Activated naive CD8-positive, alpha-beta T cell treated with anti-CD3 and anti-CD28 coated beads for 36 hours (primary cell): ENCODE measurements at places on chromosomes 6 and 20.

- no peak for DNase-seq
These were observed 252.2 kb downstream of the GMPR start for GRCh38 chr6:16490616-16491015.

- no peak for DNase-seq
These were observed 41.7 kb upstream of the FAM135A start for GRCh38 chr6:70371454-70372105.

- no peak for DNase-seq
These were observed 181.1 kb downstream of the ERMARD start for GRCh38 chr6:169932491-169932890.

DNA sequence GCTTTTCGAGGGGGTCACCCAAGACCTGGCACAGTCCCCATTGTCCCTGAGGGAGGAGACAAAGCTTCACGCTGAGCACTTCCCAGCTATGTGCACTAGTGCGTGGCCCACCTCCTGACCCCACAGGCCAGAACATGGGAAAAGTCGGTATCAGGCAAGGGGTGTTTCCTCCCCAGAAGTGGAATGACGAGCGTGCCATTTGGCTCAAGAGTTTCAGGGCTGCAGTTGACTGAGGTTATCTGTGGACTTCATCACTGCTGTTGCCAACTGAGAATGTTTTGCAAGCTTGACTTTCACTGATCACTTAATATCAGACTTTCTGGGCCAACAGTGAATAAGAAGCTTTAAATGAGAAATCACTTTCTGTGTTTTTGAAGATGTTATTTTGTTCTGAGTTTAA lies 137.0 kb upstream of the AFDN start:
- DNase-seq: no peak

GRCh38 chr20:54079652-54080051 lies 9.3 kb upstream of the BCAS1 start:
- no peak for DNase-seq

DNA sequence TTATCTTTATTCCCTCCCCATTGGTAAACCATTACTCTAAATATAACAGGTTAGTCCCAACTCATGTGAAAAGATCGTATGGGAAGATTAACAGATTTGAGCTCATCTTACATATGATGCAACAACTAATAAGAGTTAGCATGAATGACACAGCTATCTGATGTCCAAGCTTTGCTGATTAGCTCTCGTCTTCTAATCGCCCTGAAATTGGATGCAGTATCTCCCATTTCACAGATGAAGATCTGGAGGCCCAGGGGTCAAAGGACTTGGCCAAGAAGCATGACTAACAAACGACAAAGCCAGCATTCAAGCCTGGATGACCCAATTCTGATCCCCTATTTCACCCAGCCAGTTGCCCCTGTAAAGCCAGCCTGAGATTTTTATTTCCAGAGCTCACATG lies 8.4 kb upstream of the BMP7 start:
- no peak for DNase-seq

DNA sequence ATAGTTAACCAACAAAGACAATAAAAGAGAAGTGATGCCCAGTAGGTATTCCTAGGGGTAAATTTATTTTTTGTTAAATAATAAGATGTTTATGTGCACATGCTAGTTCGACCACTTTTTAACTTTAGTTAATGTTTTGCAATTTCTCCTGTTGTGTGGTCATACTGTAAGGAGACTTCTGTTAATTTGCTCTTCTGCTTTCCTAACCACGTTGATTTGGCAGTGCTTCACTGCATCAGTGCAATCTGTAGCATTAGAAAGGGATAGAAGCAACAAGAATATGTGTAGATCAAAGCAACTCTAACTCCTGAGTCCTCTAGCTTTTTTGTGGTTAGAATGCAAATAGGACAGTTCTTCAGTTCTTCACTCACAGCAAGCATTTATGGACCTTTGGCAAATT lies 13.9 kb downstream of the MYB start:
- DNase-seq: no peak

- DNase-seq: no peak
These were observed 276.9 kb upstream of the SUPT3H start for GRCh38 chr6:45654673-45655072.

DNA sequence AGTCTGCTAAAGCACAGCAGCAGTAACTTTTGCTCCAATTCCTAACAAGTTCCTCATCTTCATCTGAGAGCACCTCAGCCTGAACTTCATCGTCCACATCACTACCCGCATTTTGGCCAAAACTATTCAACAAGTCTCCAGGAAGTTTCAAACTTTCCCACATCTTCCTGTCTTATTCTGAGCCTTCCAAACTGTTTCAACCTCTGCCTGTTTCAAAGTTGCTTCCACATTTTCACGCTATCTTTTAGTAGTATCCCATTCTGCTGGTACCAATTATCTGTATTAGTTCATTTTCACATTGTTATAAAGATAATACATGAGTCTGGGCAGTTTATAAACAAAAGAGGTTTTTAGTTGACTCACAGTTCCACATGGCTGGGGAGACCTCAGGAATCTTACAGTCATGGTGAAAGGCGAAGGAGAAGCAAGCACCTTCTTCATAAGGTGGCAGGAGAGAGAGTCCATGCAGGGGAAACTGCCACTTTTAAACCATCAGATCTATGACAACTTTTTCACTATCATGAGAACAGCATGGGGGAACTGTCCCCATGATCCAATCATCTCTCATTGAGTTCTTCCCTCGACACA lies 99.4 kb upstream of the GRIK2 start:
- no peak for DNase-seq

DNA sequence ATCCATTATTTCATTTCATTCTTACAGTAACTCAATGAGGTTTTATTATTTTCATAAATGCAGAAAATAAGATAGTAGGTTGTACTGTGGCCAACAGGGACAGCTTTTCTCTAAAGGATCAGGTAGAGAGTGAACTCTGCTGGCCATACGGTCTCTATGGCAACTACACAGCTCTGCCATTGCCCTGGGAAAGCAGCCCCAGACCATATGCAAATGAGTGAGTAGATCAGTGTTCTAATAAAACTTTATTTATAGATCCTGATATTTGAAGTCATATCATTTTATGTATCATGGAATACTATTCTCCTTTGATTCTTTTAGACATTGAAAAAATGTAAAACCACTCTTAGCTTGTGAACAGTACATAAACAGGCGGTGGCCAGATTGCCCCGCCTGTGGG lies 192.5 kb upstream of the RREB1 start:
- DNase-seq: no peak

DNA sequence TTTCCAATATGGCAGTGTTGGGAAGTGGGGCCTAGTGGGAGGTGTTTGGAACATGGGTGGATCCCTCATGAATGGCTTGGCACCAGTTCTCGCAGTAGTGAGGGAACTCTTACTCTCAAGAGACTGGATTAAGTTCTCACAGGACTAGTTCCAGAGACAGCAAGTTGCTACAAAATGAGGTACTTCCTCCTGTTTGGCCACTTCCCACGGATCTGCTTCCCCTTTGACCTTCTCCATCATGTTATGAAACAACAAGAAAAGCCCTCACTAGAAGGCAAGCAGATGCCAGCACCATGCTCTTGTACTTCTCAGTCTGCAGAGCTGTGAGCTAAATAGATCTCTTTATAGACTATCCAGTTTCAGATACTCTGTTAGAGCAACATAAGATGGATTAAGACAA lies 3.1 kb downstream of the RSPH3 start:
- DNase-seq: no peak

- no peak for DNase-seq
These were observed 434.3 kb downstream of the TBC1D32 start for GRCh38 chr6:120899932-120900331.

GRCh38 chr6:96058082-96058481 lies 42.3 kb downstream of the FUT9 start:
- DNase-seq: no peak

DNA sequence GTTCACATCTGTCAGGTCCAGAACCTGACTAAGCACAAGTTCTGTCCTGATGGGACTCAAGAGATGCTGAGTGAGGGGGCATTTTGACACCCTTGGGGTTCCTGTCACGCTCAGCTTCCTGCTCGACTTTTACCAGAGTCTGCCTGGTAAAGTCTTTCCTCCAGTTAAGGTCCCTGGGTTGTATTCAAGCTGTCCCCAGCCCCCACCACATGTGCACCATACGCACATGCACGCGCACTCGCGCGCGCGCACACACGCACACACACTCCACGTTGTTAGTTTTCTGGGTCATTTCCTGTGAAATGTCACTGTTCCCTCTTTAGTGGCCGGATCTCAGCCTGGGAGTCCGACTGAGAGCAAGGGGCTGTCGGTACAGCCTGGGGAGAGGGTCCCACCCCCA lies 166.1 kb downstream of the GMPR start:
- no peak for DNase-seq
